ENCODE measurements at places on chromosomes 5 and 9.
A peak's percentile ranks its signal among the peaks of the same experiment; 100 is the strongest.

- no peak for DNase-seq
Measured at GRCh38 chr5:89883967-89884366, 525.6 kb downstream of the CETN3 start.

- no peak for DNase-seq
Measured at GRCh38 chr5:171863935-171864334, 78.3 kb downstream of the SMIM23 start.

DNA sequence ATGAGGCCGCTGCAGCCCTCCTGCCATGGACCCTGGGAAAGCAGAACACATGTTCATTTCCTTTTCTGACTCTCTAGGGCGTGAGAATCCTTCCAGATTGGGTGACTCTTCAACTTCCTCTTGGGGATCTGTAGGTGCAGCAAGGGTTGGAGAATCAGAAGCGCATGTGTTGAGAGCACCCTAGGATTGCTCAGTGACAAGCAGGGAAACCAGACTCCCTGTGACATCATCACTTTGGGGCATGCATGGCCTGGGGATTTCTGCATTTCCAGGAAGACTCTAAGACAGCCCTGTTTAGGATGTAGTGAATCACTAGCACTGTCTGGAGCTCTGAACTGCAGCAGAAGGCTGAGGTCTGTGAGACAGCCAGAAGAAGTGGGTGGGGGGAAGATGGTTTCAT lies 15.1 kb upstream of the LCP2 start:
- DNase-seq: no peak

GRCh38 chr9:19229595-19230354 lies 718 bp upstream of the DENND4C start:
- peak; percentile 86 for DNase-seq

DNA sequence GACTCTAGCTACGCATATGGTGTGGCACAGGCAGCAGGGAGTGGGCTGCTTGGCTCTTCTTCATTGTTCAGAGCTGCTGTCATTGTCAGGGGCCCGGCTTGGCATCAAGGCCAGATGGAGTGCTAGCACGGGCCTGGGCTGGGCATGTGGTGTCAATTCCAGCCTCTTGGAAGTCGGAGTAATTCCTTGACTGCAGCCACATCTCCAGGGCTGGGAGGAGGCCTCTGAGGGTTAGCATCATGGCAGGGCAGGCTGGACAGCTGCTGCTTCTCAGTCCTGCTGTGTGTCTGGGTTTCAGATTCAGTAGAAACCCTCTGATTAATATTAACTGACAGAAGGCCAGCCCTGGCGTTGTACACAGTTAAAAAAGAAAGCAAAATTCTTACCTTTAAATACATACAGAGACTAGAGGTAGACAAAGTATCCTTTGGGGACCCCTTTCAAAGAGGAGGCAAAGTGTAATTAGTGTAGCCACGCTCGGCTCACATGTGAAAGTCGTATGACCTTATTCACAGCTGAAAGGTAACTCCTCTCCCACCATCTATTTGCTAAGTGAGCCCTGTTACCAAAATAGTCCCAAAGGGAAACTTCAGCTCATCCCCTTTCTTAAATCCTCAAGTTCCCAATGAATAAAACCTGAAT lies 126.4 kb downstream of the DOCK2 start:
- DNase-seq: no peak

DNA sequence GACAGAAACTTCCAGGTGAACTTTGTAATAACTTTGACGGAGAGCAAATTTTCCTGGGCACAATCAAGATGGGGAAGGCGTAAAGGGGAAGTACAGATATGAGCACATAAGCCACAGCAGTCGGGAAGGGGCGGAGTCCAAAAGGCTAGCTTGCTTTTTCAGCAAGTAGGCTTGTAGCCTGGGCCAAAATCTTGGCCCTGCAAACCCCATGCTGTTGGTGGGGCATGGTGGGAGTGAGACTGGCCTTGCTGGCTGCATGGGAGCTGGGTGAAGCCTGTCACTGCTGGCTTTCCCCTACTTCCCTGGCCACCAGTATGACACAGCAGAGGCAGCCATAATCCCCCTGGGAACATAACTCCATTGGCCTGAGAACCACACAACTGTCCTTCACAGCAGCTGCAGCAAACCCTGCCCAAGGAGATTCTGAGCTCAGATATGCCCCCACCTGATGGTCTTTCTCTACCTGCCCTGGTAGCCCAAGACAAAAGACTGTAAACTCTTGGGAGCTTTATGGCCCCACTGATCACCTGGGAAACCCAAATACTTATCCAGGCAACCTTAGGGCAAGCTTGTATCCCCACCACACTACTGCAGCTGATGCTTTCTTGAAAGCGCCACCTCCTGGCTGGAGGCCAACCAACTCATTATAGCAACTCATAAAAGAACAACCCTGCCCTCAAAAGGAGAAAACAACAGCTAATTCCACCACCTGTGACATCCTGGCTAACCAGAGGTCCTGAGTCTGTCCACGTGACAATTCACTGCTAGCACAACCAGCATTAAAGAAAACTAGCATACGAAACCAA lies 24.0 kb downstream of the DCTN4 start:
- DNase-seq: peak; percentile 83

GRCh38 chr5:6473284-6473683 lies 24.6 kb downstream of the UBE2QL1 start:
- no peak for DNase-seq

DNA sequence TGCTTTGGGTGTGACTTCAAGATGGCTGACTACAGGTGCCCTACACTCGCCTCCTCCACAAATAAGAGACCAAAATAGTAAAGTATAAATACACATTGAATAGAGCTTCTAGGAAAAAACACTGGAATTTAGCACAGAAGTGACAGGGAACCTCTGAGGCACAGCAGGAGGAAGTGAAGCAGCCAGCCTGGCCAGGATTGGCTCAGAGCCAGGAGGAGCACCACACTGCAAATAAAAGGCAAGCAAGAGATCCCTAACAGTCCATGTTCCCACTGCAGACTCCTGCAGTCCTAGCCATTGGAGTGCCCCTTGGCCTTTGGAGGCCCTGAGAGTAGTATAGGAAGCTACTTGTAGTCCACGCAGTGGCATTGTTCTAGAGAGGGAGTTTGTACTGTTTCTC lies 186.7 kb upstream of the TLX3 start:
- no peak for DNase-seq

DNA sequence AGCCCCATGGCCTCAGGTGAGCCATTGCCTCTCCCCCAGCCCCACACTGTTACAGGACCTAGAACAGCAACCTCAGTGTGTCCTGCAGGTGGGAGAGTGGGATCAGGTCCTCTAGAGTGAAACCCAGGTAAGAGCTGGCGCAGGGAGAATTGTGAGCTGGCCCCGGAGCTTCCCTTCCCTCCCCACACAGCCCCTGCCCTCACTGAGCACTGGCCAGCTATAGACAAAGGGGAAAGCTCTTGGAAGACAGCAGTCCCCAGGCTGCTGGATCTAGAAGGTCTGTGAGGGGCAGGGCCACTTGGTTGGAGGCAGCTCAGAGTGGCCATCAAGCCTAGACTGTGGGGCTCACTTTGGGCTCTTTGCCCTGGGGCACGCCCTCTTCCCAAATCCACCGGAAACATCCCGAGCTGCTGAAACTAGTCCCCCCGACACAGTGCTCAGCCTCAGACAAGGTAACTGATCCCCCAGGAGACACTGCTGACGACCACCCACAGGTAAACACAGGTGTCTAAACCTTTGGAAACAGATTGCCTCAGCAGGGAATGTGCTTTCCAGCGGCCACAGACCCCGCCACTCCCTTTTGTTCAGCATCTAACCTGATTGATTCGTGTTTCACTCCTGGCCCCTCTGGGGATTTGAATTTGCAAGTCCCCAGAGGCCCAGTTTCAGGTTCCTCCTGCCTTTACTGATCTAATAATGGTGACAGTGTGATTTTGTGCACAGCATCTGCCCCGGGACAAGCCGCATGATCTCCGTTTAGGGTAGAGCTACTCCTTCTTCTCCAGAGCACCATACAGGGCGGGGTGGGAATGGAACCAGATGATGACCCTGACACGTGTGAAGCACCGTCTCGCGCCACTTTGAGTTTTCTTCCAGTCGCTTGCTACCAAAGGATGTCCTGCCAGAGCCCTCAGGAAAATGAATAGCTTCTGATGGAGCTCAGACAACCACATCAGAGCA lies 42.2 kb upstream of the ADAMTS2 start:
- DNase-seq: peak; percentile 36

GRCh38 chr9:7150153-7150890 lies 392.5 kb downstream of the KDM4C start:
- DNase-seq: no peak

GRCh38 chr5:153952893-153953292 lies 85.8 kb downstream of the FAM114A2 start:
- DNase-seq: no peak

- DNase-seq: no peak
Measured at GRCh38 chr5:75275756-75276155, 39.1 kb upstream of the ANKRD31 start.

DNA sequence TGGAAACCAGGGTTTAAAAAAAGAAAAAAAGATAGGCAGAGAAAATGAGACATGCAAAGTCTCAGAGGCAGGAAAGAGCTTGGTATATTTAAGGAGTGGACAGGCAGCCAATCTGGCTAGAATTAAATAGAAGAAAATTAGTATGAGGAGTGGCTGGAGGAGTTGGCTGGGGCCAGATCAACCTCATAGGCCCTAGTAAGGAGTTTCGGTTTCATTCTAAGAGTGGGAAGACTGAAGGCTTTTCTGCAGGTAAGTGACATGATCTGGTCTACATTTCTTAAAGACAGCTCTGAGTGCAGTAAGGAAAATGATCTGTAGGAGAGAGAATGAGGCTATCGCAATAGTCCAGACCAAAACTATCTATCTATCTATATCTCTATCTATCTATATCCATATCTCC lies 27.5 kb downstream of the ADRB2 start:
- no peak for DNase-seq

Measured in posterior vena cava (tissue), 2 donors.